ENCODE measurements at places on chromosomes 3 and 15.

GRCh38 chr3:42654331-42655201 is 1.1 kb downstream of the ZBTB47 start:
- no peak for DNase-seq

- DNase-seq: no peak
Measured at GRCh38 chr15:64865998-64866520, 24.3 kb downstream of the PLEKHO2 start.

DNA sequence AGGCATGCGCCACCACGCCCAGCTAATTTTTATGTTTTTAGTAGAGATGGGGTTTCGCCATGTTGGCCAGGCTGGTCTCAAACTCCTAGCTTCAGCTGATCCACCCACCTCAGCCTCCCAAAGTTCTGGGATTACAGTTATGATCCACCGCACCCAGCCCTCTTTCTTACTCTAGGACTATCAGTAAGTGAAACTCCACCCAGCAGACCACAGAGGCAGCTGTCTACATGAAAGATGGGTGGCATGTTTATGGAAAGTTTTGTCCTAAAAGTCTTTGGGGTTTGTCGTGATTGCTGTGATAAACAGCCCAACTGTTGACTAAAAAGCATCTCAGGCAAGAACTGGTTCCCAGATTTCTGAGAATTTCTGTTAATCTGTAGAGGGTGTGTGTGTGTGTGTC is 10.9 kb downstream of the ARL6IP5 start:
- DNase-seq: no peak

- no peak for DNase-seq
Measured at GRCh38 chr3:156513619-156514018, 41.3 kb downstream of the SSR3 start.

- DNase-seq: no peak
Measured at GRCh38 chr3:183074261-183074660, 25.0 kb downstream of the MCCC1 start.
